Ascending aorta (tissue), 2 donors: ENCODE measurements at places on chromosomes 12 and 14.

DNA sequence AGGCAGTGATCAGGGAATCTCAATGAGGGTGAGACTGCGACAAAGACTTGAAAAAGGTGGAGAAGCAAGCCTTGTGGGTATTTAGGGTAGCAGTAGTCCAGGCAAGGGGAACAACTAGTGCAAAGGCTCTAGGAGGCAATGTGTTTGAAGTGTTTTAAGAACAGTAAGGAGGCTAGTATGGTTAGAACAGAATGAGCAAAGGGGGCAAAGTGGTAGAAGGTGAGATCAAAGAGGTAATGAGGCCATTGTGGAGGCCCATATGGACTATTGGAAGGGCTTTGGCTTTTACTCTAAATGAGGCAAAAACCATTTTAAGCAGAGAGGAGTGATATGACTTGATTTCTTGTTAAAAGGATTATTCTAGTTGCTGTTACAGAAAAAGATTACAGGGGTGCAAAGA lies 16.8 kb downstream of the HIF1A start:
- no peaks in the 10 kb centered on the region for H3K36me3 ChIP-seq
- DNase-seq: no peak
- no peak overlapping the region for H3K27ac ChIP-seq
- H3K4me1 ChIP-seq: peaks cover 2% of the 10 kb centered on the region
- H3K27me3 ChIP-seq: no peaks in the 10 kb centered on the region
- H3K4me3 ChIP-seq: no peak overlapping the region

DNA sequence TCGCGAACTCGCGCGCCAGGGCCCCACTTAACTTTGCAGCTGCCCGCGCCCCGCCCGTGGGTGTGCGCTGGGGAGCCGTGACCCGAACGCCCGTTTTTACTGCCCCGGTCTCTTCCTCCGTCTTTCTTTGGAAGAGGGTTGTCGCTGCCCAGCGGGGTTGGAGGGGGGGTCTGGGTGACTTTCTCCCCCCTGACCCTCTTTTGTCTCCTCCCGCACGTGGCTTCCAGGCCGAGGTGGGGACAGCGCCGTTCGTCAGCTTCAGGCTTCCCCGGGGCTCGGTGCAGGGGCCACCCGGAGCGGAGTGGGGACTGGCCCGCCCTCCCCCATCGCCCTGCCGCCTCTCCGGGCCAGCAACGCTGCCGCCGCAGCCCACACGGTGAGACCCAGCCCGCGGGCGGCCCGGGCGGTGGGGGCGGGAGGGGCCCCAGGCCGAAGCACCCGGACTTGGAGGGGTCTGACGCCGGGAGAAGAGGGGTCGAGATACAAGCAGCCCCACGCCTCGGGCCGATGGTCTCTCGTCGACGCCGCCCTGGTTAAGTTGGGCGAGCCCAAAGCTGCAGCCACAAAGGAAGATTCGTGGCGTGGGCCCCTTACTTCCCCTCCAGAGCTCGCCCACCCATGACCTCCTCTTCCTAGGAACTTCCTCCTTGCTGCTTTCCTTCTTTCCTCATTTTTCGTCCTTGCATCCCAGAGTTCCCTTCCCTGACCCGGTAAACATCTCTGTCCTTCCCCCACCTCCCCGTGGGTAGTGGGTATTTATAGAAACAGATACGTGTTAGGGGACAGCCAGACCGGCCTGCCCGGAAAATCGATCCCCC lies 1.2 kb downstream of the DYRK2 start:
- H3K4me3 ChIP-seq: peak overlapping the region; percentile 100
- peak overlapping the region; percentile 84 for H3K27ac ChIP-seq
- H3K27me3 ChIP-seq: no peaks in the 10 kb centered on the region
- DNase-seq: no peak

GRCh38 chr14:24339284-24340151 lies at the start of gene RIPK3:
Gene RIPK3 (minus strand): TSS chr14:24339991. CDS start chr14:24339826, 165 bp downstream.
- DNase-seq: no peak
- H3K4me1 ChIP-seq: peaks cover 4% of the 10 kb centered on the region
- H3K36me3 ChIP-seq: no peaks in the 10 kb centered on the region
- no peak within 1 kb of the TSS for H3K27ac ChIP-seq
- H3K4me3 ChIP-seq: peak within 1 kb of the TSS; percentile 60

GRCh38 chr14:33809396-33809981 lies 141.4 kb downstream of the EGLN3 start:
- H3K4me1 ChIP-seq: no peaks in the 10 kb centered on the region
- no peaks in the 10 kb centered on the region for H3K36me3 ChIP-seq
- no peaks in the 10 kb centered on the region for H3K27me3 ChIP-seq
- DNase-seq: no peak
- no peak overlapping the region for H3K4me3 ChIP-seq

DNA sequence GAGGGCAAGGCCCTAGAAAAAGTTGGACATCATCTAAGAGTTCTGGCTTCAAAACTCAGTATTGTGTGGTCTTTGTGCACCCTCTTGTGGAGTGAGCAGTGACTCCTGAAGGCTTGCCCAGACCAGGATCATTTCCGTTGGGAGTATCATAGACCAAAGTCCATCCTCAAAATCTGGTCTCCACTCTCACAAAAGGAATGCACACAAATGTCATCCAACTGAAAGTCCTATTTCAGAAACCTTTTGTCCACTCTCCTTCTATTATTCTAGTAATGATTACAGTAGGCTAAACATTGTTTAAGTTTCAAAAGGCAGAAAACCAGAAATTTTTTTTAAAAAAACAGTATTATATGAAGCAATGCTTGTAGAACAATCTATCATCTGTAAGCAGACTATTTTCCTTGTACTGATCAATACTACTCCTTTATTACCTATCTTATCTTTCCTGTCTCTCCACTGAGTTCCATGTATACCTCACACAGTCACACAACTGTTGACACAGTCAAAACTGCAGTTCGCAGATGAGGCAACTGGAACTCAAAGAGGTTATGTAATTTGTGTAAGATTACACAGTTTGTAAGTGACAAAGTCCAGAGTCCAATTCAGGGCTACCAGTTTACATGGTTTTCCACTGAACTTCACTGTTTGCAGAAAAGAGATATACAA lies 41.4 kb downstream of the COX16 start:
- DNase-seq: no peak
- H3K27ac ChIP-seq: no peak overlapping the region
- no peaks in the 10 kb centered on the region for H3K27me3 ChIP-seq
- no peak overlapping the region for H3K4me3 ChIP-seq
- no peaks in the 10 kb centered on the region for H3K36me3 ChIP-seq

DNA sequence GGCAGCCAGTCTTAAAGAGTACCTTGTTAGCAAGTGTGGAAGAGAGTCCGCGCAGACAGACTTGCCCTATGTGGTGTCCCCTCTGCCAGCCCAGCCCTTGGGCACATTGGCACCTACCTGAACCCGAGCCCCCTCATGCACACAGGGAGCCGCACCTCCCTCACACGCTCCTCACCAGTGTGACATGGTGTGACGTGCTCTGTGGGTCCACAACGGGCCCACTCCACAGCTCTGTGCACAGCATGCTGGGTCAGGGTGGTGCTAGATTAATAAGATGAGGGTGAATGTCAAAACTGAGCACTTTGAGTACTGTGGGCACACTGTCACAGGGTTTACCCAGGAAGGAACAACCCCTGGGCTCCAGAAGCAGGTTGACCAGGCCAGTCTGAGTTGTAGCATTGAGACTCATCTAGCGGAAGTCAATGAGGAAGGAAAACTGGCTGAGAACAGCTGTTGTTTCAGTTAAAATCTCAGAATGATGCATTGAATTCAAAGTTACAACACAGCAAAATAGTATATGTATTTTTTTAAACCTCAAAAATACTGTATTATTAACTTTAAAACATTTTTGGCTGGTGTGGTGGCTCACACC lies 53.4 kb upstream of the AMN start:
- no peak overlapping the region for H3K27ac ChIP-seq
- H3K36me3 ChIP-seq: no peaks in the 10 kb centered on the region
- no peaks in the 10 kb centered on the region for H3K27me3 ChIP-seq
- no peaks in the 10 kb centered on the region for H3K4me1 ChIP-seq
- DNase-seq: no peak
- no peak overlapping the region for H3K4me3 ChIP-seq
